Bronchial epithelial cell (primary cell): ENCODE measurements at places on chromosomes 2 and 18.

DNA sequence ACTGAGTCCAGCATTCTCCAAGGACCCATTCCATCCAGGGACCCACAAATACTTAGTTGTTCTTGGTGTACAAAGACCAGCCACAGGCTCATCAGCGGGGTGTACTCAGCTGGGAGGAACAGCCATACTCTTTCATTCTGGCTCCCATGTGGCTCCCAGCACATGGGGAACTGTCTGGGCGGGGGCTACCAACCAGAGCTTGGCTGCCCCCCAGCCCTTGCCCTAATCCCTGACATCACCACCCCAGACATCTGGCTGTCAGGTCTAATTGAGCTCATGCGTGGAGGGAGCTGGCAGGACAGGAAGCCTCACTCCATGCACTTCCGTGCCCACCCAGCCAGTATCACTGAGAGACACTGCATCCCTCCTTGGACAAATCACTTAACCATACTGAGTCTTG lies 283.6 kb downstream of the DYSF start:
- no peak for DNase-seq

DNA sequence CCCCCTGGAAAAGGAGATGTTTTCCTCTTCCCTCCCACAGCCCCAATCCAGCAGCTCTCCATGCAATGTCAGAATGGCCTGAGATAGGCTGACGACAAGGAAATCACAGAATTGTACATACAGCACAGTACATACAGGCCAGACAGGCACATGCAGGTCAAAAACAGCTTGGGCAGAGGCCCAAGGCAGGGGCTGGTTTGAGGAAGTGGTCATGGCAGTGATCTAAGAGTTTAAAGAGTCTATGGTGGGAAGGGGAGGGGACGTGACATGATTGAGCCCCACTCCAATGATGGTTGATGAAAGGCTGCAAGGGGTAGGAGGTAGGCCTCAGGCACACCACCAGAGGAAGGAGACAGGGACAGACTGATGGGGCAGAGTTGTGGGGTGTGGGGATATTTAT lies 4.3 kb downstream of the DCTN1 start:
- no peak for DNase-seq

GRCh38 chr2:86337244-86337835 lies at the start of gene REEP1:
REEP1 (minus strand) TSS chr2:86337626; CDS start chr2:86337510, 116 bp downstream.
- no peak for DNase-seq

DNA sequence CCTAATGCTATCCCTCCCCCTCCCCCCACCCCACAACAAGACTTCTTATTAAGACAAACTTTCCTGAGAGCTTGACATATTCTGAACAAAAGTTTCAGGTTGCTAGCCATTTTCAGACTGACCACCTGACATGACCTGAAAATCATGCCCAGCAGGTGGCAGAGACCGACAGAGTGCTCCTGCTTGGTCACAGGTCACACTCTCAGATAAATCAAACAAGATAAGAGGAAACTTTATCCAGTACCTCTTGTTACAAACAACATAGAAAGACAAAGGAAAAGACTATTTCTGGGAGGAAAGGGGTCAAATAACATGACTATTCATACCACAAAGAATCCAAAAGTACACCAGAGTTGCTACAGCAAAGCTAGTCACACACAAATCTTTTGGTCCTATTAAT lies 107.4 kb downstream of the TMEM200C start:
- no peak for DNase-seq

DNA sequence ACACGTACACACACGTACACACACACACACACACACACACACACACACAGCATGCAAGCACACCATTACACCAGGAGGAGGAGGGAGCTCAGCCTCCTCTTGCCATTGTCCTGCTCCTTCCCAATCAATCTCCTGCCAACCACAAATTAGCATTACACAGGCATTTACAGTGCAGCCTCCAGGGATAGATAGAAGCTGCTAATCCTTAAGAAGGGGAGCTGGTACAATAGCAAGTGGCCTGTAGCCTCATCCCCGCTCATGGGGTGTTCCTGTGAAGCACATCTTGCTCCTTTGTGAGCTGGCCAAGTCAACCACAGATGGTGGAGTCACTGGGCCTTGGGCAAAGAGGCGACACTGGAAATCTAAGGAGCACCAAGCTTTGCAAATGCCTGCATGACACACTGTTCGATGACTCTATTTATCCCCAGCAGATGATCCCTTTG lies 110.3 kb upstream of the PKDCC start:
- DNase-seq, result no peak

- peak; percentile 78 for DNase-seq
These were observed 3.9 kb downstream of the IL18R1 start for GRCh38 chr2:102359527-102359926.
